ENCODE measurements at places on chromosomes 2 and 18. TPM values are rescaled to one million over a fixed set of nuclear protein-coding genes. Genes with fewer than 3 reads are reported as not detected.

GRCh38 chr2:120600786-120601185 is 134.9 kb upstream of the GLI2 start:
- DNase-seq = no peak

ONECUT2 gene
- 0.11 TPM for total RNA-seq

FNDC4 gene
- 7.0 TPM for total RNA-seq

PPP1CB gene
- total RNA-seq = 608 TPM

DNA sequence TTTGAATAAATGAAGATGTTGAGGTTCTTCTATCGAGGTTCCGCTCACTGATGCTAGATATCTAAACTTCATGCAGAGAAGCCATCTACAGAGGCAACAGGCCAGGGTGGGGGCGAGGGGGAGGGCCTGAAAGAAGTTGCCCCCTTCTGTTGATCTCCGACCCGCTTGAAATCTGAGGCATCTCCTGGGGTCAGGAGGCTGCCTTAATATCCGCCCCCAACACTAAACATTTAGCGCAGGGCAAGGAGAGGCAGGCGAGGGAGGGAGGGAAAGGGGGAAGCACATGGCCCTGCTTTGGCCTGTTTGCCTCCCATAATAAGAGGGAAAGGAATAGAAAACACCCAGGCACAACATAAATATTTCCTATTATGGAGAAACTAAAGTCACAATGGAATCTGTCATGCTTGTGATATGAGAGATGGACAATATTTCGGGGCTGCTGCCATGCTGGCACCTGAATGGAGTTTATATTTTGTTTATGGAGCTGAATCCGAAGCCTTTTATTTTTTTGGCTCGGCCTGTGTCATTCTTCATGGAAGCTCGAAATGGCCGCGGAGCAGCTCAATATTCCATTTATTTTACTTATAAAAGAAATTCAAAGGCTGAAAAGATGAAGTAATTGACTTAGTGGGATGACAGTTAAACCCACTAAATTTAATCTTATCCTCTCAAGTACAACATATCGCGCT is 221.1 kb downstream of the INSIG2 start:
- no peak for DNase-seq

ALPG gene
- total RNA-seq = not detected

LIMS4 gene
- total RNA-seq = not detected

VSNL1 gene
- total RNA-seq = 1.7 TPM

DNA sequence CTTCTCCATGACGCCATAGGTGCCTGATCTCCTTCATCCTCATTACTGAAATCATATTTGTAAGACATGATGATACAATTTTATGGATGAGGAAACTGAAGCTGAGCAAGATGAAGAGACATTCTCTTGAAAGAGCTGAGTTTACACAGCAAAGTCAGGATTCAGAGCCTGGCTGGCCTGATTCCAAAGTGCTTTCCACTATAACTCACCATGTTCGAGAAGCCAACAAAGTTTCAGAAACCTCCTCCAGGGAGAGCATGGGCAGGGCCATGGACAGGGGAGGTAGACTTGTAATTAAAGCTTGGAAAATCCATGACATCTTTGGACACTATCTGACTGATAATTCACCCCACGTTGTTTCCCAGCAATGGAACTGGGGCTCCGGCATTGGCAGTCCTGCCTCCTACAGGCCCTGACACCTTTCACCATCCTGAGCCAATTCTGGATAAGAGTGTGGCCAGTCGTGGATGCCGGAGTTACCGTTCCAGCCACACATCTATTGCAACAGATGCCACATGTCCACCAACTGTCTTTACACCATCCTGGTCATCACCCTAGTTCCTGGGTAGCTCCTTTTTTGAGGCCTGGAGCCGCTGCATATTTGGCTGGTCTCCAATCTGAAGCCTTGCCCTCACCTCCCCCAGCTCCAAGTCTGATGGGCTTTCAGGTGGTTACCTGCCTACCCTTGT is 85.0 kb upstream of the PPP1CB start:
- no peak for DNase-seq

- DNase-seq = no peak
These were observed 142.6 kb downstream of the SETBP1 start for GRCh38 chr18:44823286-44823685.

GRCh38 chr2:134988994-134989605 is 58.1 kb downstream of the MAP3K19 start:
- DNase-seq = no peak

DNA sequence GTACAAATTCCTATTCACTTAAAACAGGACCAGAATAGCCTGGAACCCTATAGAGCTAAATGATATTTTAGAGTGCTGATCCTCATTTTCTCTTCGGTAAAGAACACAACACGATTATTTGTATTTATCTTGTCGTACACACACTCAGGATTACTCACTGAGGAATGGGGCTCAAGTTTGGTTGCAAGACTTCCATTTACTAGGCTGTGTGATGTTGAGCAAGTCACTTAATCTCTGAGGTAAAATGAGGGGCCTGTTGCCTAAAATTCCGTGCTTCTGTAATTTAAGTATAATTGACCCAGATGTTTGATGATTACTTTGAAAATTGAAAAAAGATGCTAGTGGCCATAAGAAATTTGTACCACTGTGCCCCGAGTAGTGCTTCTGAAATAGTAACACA is 42.6 kb upstream of the MAP4K3 start:
- DNase-seq = no peak

ZC3H15 gene
- total RNA-seq = 82.2 TPM

- DNase-seq = no peak
These were observed 5.7 kb upstream of the DNER start for GRCh38 chr2:229719926-229720647.

DNA sequence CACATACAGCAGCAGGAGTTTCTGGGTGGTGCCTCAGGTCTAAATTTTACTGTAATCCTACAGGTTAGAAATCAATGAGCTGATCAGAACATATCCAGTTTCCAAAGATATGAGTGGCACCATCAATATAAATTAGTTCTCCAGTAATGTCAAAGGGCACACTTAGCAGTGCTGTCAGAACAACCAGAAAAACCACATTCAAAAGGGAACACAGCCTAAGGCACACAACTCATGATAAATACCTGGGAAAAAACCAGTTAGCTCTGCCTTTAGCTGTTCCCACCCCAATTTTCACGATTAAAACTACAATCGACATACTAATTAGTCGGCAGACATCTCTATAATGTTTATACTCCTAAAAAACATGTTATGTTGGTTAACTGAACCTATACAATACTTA is 31.5 kb downstream of the ATP8B1 start:
- DNase-seq = no peak

NT5DC4 gene
- not detected for total RNA-seq

DNA sequence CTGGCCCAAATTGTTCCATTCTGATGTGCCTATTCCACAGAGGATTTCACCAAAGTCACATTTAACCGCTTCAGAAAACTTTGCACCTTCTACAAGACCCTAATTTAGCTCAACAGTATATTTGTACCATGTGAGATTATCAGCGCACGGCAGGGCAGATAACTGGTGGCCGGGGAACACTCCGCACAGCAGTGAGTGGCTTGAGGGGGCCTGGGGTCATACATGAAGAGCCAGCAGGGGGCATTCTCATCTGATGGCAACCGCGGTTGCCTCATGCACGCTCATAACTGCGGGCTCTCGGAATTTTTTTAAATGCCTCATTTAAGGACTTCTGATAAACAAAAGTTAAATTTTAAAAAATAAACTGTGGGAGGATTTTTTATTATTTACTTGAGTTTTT is 84.1 kb downstream of the BIN1 start:
- DNase-seq = no peak

ANO7 gene
- 0.58 TPM for total RNA-seq

GRCh38 chr2:235032466-235032865 is 80.6 kb downstream of the SH3BP4 start:
- DNase-seq = no peak

DNA sequence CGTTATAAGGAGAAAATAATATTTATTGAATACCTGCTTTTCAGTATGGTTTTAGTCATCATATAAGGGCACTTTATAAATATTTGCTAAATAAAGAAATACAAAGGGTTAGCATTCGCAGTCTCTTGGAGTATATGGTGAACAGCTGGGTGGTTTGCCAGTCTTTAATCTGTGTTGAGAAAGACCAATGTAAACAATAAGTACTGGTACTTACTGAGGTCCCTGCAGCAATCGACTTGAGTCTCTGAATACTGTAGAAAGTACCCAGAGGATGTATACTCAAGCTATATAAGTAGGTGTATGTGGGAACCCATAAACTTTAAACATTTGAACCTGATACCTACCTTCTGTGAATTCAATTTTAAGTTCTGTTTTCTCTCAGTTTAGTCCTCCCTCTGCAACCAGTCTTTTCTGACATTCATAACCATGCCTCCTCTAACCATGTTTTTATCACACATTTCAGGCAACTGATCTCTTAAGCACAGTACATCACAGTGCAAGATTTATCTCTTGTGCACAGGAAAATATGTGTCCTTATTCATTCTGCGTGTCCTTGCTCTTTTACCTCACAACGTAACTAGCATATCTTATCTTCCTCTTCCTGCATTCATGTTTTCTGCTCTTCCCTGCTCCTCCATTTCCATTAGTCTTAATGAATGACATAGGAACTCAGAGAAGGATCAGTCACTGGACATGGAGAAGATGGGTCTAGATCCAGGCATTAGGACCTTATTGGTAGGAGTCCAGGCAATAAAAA is 21.7 kb downstream of the C18orf63 start:
- no peak for DNase-seq

DNA sequence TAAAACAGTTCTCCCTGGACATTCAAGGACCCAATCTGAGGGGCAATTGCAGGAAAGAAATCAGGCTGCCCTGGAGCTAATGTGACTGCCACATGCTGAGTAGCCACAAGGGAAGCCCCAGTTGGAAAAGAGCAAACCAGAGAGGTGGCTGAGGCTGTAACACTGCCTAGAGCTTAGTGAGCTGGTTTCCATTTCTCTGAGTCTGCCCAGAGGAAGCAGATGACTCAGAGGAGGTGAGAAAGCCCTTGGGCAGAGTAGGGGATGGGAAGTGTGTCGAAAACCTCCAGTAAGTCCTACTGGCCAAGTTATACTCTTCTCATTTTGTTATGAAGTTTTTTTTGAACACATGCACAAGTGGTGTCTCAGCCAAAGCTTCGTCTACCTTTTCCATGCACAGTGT is 753.0 kb downstream of the CNTNAP5 start:
- DNase-seq = no peak

- no peak for DNase-seq
These were observed 825.0 kb upstream of the KLHL29 start for GRCh38 chr2:22560021-22560420.

- DNase-seq = no peak
These were observed 154.1 kb downstream of the SOCS6 start for GRCh38 chr18:70442933-70443332.

DNA sequence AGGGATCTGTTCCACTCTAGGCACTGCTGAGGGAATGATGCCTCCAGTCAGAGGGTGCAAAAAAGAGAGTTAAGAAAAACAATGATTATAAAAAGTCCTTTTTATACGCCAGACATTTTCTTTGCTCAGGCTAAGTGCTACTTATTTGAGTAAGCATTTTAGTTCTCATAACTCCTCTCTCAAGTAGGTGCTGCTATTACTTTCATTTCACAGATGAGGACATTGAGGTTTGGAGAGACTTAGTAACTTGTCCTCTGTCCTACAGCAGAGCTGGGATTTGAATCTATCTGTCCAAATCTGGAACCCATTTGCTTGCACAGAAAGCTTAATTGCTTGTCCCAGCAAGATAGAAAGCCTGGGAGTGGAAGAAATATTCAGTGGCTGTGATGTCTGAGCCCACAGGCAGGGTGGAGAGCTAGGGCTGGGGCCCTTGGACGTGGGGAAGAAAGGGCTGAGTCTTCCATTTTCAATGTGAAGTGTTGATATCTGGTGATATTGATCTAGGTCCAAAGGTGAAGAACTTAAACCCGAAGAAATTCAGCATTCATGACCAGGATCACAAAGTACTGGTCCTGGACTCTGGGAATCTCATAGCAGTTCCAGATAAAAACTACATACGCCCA is 5.8 kb downstream of the IL37 start:
- no peak for DNase-seq

- no peak for DNase-seq
These were observed 87.3 kb upstream of the OTOS start for GRCh38 chr2:240227538-240228428.

- DNase-seq = no peak
These were observed 28.9 kb downstream of the RRM2 start for GRCh38 chr2:10151462-10151861.

DNA sequence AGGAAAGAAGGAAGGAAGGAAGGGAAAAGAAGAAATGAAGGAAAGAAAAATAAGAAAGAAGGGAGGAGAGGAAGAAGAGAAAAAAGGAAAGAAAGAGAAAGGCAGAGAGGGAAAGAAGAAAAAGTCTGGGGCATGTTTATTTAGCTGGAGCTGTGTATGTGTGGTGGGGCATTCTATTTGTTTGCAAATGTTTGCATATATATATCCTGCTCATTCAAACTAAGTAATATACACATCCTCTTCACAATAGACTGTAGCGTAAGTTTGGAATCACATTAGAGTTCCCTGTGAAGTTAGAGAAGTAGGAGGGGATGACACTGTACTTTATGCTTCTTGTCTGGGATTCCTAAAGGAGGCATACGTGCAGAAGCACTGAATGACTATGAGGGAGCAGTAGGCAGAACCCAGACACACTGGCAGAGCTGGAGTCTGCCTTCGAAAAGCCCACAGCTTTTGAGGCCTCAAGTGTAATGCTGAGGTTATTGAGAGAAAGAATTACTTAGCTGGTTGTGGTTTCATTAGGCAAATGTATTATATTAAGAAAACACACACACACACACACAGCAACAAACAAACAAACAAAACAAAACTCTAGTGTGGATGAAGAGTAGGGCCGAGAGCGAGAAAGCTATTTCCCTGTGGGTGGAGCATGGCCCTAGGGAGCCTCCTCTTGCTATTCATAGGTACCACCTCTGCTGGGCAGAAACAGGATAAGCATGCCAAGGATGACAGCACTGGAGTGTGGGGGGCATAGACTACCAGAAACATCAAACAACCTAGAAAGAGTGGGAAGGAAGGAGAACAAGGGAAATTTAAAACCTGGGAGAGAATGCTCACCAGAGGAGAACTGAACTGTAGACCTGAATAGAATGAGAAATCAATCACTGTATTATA is 905.1 kb upstream of the NXPH2 start:
- DNase-seq = no peak

DNA sequence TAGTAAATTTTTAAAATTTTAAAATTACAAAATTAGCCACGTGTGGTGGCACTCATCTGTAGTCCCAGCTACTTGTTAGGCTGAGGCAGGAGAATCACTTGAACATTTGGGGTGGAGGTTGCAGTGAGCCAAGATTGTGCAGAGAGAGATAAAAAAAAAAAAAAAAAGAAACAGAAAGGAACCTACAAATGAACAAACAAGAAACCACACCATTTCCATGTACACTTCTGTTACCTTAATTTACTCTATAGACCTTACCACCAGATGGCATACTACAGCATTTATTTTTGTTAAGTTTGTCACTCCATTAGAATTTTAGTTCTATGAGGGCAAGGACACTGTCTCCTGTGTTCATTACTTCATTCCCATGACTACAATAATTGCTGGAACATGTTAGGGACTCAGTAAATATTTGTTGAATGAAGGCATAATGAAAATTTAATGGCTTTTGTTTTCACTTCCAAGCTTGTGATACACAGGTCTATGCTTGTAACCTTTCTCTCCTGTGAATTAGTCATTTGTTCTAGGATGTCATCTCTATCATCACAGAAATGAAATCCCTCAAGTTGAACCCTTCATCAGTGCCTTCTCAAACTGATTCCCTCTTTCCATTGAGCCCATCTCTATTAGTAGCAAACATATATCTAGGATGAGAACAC is 76.0 kb downstream of the ARHGAP15 start:
- no peak for DNase-seq

GRCh38 chr2:200307724-200308545 is 1.4 kb downstream of the SPATS2L start:
- DNase-seq = no peak

GRCh38 chr18:66560094-66560493 is 43.8 kb downstream of the CDH19 start:
- no peak for DNase-seq
